ENCODE measurements at places on chromosomes 6 and 20.

DNA sequence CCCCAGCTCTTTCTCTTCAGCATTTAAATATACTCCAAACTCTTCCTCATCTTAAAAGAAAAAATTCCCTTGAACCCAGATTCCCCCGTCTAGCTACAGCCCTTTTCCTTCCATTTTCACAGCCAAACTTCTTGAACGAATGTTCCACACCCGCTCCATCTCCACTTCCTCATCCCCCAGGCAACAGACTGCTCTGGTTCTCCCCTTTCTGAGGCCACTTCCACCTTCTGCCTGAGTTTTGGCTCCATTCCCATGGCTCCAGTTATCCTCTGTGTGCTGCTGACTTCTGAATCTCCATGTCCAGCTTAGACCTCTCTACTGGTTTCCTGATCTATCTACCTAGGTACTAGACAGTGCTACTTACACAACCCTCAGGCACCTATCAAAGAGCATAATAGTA, 106.4 kb downstream of the RALGAPA2 start:
- DNase-seq, result no peak

GRCh38 chr20:32507998-32508774, 76.9 kb downstream of the NOL4L start:
- DNase-seq, result no peak

- no peak for DNase-seq
These were observed 242.8 kb upstream of the TCF21 start for GRCh38 chr6:133645966-133646740.

DNA sequence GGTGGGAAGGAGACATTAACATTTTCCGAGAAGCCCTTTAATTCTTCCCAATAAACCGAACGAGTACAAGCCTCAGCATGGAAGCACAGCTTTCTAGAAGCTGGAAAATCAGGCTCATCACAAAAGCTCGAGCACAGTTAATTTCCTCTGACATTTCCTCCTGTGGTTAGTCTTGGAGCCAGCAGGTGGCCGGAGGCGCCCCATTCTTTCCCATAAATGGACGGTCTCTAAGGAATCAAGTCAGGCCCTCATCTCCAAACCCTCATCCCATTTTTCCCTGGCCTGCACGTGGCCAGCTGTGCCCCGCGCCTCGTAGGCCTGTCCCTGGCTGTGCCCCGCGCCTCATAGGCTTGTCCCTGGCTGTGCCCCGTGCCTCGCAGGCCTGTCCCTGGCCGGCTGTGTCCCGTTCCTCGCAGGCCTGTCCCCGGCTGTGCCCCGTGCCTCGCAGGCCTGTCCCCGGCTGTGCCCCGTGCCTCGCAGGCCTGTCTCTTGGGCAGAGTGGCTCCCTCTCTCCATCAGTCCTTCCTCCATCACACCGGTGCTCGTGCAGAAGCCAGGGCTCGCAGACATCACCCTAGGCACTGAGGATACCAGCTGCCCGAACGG, 19.7 kb upstream of the NTSR1 start:
- peak; percentile 73 for DNase-seq

- DNase-seq, result peak; percentile 92
These were observed 22.3 kb downstream of the MARCKS start for GRCh38 chr6:113879186-113880096.

GRCh38 chr6:47729019-47729418, 30.6 kb downstream of the ADGRF4 start:
- DNase-seq, result no peak

DNA sequence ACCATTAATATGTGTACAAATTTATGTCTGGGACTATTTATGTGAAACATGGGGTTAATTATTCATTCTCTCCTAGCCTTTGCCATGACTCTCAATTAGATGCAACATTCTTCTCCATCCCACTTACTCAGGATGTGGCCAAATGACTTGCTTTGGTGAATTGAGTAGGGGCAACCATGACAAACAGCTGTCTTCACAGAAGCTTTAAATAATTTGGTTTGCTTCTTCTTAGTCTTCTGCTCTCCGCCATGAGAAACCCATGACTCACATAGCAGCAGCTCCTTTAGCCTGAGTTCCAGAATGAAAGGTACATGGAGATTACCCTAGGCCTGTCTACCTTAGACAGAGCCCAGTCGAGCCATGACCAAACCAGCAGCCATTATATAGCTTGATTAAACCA, 74.7 kb downstream of the FRK start:
- DNase-seq, result no peak

DNA sequence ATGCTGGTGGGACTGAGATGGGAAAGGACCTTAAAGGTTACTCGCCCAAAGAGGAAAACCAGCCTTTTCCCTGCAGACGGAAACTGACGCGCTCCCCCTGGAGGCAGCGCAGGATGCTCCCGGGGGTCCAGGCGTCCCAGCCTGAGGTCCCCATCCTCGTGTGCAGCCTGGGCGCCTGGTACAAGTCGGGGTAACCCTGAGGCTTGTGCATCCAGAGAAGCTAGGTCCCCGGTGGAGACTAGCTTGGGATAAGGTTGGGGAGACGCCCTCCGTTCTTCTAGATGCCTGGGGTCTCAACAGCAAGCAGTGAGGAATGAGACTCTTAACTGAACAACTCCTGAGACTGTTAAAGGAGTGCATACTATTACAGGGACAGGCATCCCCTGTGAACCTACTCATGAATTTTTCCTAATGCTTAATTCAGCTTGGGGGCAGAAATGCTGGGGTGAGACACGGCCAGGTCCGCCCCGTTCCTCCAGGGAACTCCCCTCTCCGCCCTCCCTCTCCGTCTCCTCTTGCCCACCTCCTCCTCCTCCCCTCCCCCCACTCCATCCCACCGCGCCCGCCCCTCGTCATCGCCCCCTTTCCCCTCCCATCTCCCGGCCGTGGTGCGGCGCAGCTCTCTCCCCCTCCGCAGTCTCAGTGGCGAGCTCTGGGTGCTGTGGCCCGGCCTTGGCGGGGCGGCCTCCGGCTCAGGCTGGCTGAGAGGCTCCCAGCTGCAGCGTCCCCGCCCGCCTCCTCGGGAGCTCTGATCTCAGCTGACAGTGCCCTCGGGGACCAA, at the start of gene PRSS35:
Gene PRSS35, plus strand, starts transcription at position 634 of the 781 bp plus-strand sequence. CDS start 10,908 bp downstream, outside the sequence.
- DNase-seq, result peak; percentile 60

GRCh38 chr20:33518071-33518470, 28.2 kb downstream of the CBFA2T2 start:
- DNase-seq, result peak; percentile 76

All from lung microvascular endothelial cell (primary cell).